Stimulated activated CD4-positive, alpha-beta T cell treated with anti-CD3 and anti-CD28 coated beads, Interleukin-4, amount 100 ng/mL, for 4 hours (primary cell): ENCODE measurements at places on chromosomes 7 and 10.

- DNase-seq: no peak
Observed at GRCh38 chr10:5573968-5574641, 49.3 kb downstream of the CALML3 start.

- no peak for DNase-seq
Observed at GRCh38 chr7:102295346-102296178, 8.9 kb downstream of the SH2B2 start.

DNA sequence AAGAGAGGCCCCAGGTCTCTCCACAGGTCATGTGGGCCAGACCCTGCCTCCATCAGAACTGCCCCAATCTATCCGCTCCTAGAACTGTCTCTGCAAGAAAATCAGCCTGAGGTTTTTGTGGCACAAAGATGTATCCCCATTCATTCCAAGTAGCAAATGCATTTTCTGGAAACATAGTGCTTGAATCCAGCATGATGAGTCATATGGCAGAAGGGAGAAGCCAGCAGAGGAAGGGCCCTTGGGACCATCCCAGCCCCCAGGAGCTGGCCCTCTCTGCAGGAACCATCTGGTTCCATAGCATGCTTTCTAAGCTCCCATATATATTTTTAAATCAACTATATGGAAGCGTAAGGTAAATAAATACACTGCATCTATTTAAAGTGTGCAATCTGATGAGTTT, 563.2 kb downstream of the GALNT17 start:
- DNase-seq: no peak

DNA sequence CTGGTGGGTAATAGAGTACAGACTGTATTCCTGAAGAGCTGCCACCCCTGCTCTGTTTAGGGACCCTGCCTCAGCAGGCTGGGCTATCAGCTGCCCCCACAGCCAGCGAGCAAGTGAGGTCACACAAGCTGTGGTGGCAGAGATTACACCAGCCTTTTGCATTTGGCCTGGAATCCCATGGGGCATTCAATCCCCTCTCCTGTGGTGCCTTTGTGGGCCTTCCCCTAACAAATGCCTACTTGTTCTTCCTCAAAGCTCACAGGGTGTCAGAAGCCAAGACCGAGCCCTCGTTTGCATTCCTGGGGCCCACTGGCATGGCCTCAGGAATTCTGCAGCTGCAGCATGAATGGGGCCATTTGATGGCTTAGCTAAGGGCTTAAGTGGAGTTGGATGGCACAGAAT, 212.7 kb upstream of the PHYHIPL start:
- DNase-seq: no peak

GRCh38 chr10:79274279-79275104, 72.8 kb upstream of the PPIF start:
- no peak for DNase-seq

- no peak for DNase-seq
Observed at GRCh38 chr7:53351681-53352080, 316.2 kb downstream of the POM121L12 start.
